Mucosa of descending colon (tissue), 3 donors: ENCODE measurements at places on chromosomes 3 and 15. TPM values are rescaled to one million over a fixed set of nuclear protein-coding genes. Genes with fewer than 3 reads are reported as not detected.

DNA sequence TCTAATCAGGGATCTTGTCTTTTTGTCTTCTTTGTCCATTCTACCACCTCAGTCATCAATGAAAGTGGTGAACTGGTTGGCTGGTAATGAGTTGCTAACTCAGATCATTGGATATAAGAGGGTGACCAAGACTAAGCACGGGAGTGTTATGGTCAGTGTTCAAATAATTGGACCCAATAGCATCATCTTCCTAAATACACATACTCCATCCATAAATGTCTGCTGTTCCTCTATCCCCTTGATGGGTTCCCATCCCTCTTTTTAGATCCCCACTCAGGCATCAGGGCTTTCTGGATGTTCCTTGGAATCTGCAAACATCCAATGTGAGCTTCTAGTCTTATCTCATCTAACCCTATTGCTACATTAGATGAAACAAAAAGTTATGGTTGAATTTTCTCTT is 3.5 kb downstream of the SEMA5B start:
- no peak for DNase-seq

GRCh38 chr15:80977627-80978036 is 12.0 kb downstream of the MESD start:
- peak; percentile 57 for DNase-seq

- DNase-seq = no peak
These were observed 71.9 kb downstream of the BOC start for GRCh38 chr3:113283306-113283705.

DNA sequence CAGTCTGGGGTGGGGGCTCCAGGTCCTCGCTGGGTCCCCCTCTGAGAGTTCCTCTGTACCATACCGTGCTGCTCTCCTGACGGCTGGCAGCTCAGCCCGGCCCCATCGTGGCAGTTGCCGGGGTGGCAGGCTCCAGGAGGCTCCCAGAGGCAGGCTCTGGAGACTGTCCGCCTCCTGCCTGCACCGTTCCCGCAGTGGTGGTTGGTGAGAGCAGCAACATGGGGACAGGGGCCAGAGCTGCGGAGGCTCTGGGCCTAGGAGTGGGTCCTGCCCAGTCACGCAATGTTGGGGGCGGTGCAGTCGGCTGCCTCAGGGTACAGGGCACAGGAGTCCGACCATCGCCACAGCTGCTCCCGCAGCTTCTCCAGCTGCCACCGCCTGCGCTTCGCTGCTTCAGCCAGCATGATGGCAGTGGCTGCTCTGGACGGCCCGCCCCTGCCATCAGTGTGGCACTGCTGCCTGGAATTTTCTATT is 492.7 kb downstream of the AGBL1 start:
- no peak for DNase-seq

- DNase-seq = no peak
These were observed 616.9 kb downstream of the ZIC1 start for GRCh38 chr3:148026009-148026588.

DNA sequence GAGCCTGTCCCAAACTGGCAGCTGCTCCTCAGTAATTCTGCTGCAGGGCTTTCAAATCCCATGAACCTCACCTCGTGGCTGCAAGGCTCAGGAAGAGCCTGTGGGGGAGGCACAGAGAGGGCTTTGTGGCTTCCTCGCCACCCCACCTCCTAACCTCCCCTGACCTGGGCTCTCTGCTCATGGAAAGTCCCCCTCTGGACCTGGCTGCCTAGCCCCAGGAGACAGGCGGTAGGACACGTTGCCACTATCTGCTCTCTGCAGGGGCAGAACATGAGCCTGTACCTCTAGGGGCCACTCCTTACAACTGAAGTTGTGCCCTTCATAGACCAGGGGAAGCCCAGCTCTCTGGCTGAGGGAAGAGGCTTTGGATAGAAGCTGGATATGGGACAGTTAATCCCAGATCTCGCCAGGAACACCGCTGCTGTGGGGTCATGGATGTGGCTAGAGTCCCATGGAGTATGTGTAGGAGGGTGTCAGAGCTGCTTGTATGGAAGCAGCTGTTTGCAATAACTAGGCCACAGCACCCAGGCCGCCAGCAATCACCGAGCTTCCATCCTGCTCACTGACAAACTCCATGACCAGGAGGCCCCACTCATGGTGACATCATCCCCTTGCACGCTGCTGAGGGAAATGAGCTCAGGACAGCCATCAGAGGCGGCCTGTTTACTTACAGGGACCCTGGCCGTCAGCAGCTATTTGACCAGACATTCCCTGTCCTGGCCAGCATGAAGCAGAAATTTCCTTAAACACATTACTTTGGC is 34.0 kb upstream of the CILP start:
- peak; percentile 35 for DNase-seq

The SLC12A1 gene
- not detected for total RNA-seq

GRCh38 chr3:111577798-111578685 is 17.1 kb downstream of the ZBED2 start:
- no peak for DNase-seq

The CYP1A2 gene
- total RNA-seq = not detected

- no peak for DNase-seq
These were observed 40.9 kb upstream of the MYO5C start for GRCh38 chr15:52336529-52336928.

The NME9 gene
- 0.41 TPM for total RNA-seq

DNA sequence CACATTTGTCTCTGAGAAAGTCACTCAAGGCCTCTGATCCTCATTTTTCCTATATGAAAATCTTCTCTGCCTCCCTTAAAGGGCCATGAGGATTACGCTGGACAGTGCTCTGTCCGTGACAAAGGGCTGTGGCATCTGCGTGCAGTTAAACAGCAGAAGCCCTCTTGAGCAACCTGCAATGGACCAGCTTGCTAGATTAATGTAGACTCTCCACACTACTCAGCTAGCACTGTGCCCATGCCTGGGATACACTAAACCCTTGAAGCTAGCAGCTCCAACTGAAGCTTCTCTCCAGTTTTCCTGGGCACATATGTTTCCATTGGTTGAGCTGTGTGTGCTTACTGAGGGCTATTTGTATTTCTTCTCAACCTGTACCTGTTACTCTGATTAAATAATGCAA is 303.8 kb downstream of the RPLP1 start:
- no peak for DNase-seq

The YEATS2 gene
- 15.6 TPM for total RNA-seq

- DNase-seq = no peak
These were observed 65.1 kb upstream of the LEKR1 start for GRCh38 chr3:156761007-156761406.

GRCh38 chr3:17544632-17545031 is 197.8 kb downstream of the TBC1D5 start:
- DNase-seq = no peak

The ZNF80 gene
- 0.19 TPM for total RNA-seq

The BNC1 gene
- total RNA-seq = not detected

DNA sequence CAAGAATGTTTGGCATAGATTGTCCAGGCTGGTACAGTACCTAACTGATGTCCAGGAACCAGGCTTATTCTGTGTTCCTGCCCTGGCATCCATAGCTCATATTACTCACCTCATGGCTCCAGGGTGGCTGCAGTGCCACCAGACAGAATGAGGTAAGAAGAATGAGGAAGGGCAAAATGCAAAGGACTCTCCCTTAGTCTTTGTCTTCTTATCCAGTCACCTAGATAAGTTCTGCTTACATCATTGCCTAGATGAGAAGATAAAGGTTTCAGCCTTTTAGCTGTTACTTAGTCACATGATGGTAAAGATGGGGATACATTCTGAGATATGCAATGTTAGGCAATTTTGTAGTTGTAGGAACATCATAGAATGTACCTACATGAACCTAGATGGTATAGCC is 45.8 kb downstream of the CHP1 start:
- no peak for DNase-seq

The GRIP2 gene
- 0.70 TPM for total RNA-seq

DNA sequence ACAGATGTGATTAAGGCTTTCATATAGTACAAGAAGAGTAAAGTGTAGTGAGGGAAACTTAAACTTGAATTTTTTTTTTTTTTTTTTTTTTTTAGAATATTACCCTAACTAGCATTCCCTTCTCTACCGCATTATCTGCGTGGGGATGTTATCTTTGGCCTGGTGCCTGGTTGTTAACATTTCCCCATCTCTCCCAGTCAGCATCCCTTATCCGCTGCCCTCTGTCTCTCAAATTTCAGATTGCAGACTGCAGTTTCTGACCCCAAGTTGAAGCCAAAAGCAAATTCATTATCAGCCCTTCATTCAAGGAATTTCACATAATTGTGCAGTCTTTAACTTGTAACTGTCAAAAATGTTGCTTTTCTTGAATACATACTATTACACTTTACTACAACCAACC is 353.0 kb downstream of the PLOD2 start:
- no peak for DNase-seq

GRCh38 chr3:194235160-194235559 is 99.2 kb downstream of the HES1 start:
- DNase-seq = no peak

GRCh38 chr3:127266186-127266585 is 21.7 kb downstream of the PRR20G start:
- no peak for DNase-seq

- no peak for DNase-seq
These were observed 140.9 kb downstream of the FAM43A start for GRCh38 chr3:194826594-194826993.

The CFAP44 gene
- 10.8 TPM for total RNA-seq

DNA sequence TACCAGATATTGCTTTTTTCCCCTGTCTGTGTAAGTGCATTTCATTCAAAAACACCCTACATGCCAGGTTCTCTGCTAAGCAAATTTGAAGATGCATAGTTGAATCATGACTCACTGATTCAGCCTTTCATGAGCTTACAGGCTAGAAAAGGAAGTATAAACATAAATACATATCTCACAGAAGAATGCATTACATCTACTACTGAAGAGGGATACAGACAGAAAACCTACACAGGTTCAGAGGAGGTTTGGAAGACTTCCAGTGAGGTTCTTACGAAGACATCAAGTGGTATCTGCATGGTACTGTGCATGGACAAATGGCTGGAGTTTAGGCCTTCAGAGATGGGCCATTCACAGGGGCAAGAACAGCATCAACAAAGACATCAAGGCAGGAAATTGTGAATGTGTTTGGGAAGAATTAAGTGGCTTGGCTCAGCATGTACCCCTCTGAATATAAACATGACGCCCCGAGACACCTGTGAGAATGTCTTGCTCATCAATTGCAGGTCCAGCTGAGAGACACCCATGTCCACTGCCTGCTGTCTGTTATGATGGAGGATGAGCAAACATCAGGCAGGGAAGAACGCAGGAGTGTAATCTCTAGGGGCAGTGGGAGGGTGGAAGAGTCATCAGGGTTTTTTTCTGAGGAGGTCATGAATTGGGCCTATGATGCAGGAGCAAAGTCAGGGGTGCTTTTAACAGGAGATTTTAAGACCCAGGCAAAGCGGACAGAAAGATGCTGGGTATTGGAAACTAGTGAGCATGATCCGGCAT is 105.1 kb upstream of the GALNT15 start:
- no peak for DNase-seq

The STRIT1 gene
- not detected for total RNA-seq

- peak; percentile 54 for DNase-seq
These were observed 150.8 kb upstream of the KCNMB2 start for GRCh38 chr3:178385280-178385952.

The PML gene
- 35.6 TPM for total RNA-seq

The CPN2 gene
- total RNA-seq = not detected

The BCHE gene
- total RNA-seq = 1.2 TPM

DNA sequence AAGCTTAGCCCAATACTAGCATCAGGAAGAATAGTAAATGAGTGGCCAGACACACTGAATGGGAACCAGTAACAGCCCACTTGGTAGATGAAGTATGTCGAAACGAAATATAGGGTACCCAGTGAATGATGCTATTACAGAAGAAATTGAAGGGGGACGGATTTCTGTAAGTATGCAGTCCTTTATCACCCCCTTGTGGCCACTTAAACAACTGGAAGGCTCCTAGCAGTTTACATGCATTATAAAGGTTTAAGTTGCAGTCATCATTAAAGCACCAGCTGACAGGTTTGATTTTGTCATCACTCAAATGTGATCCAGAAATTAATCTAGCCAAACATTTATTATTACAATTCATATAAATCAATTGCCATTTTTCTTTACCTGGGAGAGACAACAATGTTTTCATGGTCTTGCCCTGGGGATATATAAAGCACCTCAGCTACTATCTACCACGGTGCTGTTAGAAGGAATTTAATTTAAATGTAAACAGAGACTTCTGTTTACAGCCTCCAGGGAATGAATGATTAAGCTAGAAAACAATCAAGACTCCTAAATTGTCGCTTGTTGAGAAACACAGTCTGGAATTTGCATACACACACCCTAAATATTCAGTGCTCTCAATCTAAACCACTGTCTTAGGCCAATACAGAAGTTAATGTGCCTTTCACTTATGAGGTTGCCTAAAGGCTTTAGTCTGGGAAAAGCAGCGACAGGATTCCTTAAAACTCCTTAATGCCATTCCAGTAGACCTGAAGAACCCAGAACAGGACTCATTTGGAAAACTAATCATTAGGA is 7.8 kb downstream of the EIF1B start:
- DNase-seq = peak; percentile 75

GRCh38 chr3:81218023-81218422 is 543.4 kb downstream of the GBE1 start:
- DNase-seq = no peak

DNA sequence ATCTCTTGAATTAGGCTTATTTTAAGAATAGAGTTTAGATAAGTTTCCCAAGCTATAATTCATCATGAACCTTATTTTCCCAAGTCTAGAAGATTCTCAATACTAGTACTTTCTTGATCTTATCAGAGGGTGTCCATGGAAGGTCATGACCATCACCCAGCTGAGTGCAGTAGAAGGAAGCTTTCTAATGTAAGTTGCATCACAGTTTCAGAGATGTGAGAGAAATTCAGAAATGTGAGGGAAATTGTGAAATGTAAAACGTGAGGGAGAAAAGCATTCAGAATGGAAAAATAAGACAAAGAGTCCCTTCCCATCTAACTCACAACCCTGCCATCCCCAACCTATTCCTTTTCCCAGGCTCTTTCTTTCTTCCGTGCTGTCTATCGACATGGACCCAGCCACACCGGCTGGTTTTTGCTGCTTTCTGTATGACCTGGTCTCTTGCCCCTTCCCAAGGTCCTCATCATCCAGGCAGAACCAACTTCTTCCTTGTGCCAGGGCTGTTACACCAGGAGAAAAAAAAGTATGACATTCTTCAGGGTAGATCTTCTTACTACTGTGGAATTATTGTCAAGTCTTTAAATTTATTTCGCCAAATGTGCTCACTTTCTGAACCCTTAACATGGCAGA is 6.7 kb downstream of the CAPN3 start:
- no peak for DNase-seq

GRCh38 chr15:31101262-31102038 is at the start of gene TRPM1:
TSS of gene TRPM1 (minus strand) at chr15:31101725. CDS start at chr15:31081355, 20,370 bp downstream.
- DNase-seq = no peak

- no peak for DNase-seq
These were observed 10.1 kb downstream of the BCL2L10 start for GRCh38 chr15:52102463-52102862.

DNA sequence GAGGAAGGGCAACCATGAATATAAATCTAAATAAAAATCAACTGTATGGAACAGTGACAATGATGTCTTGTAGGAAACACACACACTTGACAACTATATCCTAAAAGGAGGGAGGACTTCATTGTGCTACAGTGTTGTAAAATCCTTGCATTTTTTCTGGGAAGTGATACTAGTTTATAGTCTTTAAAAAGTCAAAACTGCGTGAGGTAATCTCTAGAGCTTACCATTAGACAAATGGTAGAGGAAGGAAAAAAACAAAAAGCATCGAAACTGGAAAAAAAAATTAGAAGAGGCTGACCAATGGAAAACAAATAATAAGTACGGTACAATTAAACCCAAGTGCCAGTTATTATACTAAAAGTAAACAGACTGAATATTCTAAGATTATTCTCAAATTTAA is 38.7 kb downstream of the CHSY1 start:
- DNase-seq = no peak

The RNU6-1 gene
- not detected for total RNA-seq

- peak; percentile 86 for DNase-seq
These were observed 99.3 kb downstream of the BDH1 start for GRCh38 chr3:197456261-197457091.
